Gastroesophageal sphincter (tissue), 4 donors: ENCODE measurements at places on chromosomes 11 and 22.

DNA sequence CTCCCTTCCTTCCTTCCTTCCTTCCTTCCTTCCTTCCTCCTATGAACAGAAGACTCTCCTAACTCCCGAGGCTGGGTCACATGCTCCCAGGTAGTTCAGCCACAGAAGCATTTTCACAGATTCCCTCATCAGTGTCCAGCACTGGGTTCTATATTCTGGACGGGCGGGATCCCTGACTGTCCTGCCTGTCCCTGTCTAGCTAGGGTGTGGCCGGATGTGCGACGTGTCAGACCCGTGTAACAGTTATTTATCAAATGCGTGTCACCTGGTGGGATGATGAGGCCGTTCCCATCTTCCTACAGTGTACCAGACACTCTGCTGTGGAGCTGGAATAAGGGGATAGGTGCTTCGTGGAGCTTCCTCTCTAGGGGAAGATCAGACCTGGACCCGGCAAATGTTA, 901.0 kb downstream of the BRD1 start:
- no peak for ATAC-seq

DNA sequence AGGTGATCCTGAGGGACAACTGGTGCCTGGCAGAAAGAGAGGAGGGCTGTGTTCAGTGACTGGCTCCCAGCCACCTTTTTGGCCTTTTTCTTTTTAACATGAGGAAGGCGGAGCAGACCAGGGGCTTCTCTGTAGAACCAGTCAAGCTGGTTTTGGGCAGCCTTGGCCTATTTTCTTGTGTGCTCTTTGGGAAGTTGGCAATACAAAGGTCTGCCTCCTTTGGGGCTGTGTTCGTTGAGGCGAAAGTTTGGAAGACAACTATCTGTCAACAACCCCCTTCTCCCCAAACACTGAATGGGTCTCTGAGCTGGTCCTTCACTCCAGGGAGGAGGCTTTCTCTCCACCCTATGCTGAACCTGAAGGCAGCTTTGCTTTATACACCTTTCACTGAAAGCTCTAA, 8.5 kb downstream of the MARK2 start:
- ATAC-seq = no peak

DNA sequence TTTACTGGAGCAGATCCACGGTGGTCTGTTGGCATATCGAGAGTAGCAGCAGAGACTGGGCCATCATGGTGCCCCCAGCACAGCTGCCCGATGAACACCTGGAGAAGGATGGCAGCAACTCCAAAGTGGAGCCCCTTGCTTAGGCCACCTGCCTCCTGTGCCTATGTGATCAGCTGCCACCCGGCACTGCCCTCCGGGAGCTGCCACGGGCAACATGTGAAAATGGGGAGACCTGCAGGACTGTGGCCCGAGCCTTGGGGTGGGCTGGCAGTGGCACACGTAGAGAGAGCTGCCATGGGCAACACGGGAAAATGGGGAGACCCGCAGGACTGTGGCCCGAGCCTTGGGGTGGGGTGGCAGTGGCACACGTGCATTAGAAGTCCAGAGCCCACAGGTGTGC, 3.1 kb downstream of the FXYD2 start:
- ATAC-seq = no peak

GRCh38 chr22:21657020-21657359, 8.8 kb upstream of the PPIL2 start:
- ATAC-seq = no peak

DNA sequence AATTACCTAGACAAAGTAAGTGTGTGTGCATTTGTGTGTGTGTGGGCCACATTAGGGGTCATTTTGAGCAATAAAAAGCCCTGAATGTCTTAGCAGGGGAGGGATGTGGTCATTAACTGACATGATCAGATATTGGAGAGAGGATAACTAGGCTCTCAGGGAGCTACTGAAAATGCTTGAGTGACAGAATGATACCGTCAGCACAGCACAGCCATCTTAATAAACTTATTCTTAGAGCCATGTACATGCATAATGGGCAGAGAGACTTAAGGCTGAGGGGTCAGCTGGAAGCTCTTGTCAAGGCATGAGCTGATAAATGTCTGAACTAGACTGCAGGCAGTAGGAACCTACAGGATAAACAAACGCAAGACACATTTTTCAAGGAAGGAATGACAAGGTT, 239.1 kb upstream of the NCAM1 start:
- ATAC-seq = no peak

DNA sequence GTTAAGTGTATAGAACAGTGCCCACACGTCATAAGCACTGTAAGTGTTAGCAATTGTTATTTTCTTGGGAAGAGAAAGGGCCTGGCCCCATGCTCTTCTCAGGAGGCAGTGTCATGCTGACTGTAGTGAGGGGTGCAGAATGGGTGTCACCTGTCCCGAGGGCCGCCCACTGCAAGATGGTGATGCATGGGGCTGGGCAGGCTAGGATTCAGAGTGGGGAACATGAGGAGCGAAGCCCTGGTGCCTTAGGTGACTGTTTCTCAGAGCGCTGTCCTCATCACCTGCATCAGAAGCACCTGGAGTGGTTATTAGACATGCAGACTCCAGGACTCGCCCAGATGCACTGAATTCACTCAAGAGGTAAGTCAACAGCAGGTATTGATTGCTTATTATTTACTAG, 101.0 kb upstream of the PARVA start:
- ATAC-seq = no peak
